Activated CD4-positive, alpha-beta T cell treated with anti-CD3 and anti-CD28 coated beads, Interleukin-2, amount 10 ng/mL, durations not matched to agents 7 days and 5 days (primary cell): ENCODE measurements at places on chromosomes 1 and 21. TPM values are rescaled to one million over a fixed set of nuclear protein-coding genes. Genes with fewer than 3 reads are reported as not detected.

TDRKH gene
- total RNA-seq, result 17.3 TPM

LCE1B gene
- total RNA-seq, result not detected

AMY1C gene
- not detected for total RNA-seq

DLGAP3 gene
- 0.40 TPM for total RNA-seq

SIPA1L2 gene
- 0.77 TPM for total RNA-seq
